ENCODE measurements at places on chromosomes 4 and X. TPM values are rescaled to one million over a fixed set of nuclear protein-coding genes. Genes with fewer than 3 reads are reported as not detected.

The SLC9A7 gene
- 7.5 TPM for total RNA-seq

The SLC25A6 gene
- total RNA-seq: 312 TPM

The TGIF2LX gene
- total RNA-seq: not detected

The USP17L20 gene
- total RNA-seq: not detected

The CYP2U1 gene
- 5.5 TPM for total RNA-seq

The CENPE gene
- total RNA-seq: 8.1 TPM

The XK gene
- not detected for total RNA-seq

The GSX2 gene
- not detected for total RNA-seq

The NUDT11 gene
- total RNA-seq: 6.9 TPM

All from glomerular endothelial cell (primary cell).